Stimulated activated CD8-positive, alpha-beta memory T cell treated with anti-CD3 and anti-CD28 coated beads, Interleukin-7, amount 100 ng/mL, for 1 hour (primary cell): ENCODE measurements at places on chromosomes 11 and 22.

DNA sequence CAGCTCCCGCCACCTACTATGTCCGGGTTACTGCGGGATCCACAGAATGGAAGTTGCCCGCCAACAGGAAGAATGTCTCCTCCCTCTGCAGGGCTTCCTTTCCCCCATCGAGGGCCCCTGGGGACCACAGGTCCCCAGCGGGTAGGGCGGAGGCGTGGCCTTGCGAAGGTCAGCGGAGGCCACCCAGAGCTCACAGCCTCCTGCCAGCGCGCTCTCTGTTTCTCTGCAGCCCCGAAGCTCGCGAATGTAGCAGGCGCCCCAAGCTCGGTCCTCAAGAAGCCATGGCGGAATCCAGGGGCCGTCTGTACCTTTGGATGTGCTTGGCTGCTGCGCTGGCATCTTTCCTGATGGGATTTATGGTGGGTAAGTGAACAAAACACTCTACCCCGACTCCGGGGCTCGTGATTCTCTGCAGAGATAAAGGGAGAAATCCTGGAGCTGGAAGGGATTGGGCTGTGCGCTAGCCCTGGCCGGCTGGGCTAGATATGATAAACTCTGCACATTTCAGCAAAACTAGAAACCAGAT lies at the start of gene NAALAD2:
TSS of gene NAALAD2 (plus strand) at position 186 of the 526 bp plus-strand sequence. CDS start at position 282, 96 bp downstream.
- DNase-seq, result no peak

DNA sequence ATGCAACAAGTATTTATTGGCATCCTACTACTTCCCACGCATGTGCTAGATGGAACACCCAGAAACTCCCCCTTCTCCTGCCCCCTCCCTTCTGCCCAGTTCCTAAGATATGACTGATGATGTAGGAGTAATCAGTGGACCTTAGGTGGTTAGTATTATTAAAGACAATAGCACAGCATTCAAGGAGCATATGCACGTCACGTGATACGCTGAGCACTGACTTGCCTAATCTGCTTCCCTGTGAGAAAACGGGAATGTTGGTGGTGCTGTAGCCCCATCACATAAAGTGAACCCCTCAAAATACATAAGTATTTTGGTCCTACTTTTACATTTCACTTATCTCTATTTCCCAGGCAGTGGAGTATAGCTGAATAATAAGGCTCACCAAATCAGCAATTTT lies 12.4 kb downstream of the DRD2 start:
- no peak for DNase-seq

DNA sequence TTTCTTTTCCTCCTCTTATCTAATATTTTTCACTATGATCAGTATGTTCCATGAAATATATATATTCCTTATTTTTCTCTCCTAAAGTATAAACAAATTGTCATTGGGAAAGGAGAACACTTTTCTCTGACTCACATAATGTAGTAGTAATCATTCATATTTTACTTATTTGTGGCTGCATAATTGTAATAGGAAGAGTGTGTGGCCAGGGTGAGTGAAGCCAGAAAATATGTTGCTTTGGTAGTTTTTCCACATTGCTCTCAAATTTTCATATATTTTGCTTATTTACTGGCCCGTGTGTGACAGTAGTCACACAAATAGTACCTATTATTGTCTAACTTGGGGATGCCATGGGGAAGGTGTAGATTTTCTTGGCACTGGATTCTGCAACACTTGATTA lies 172.1 kb downstream of the DYNC2H1 start:
- no peak for DNase-seq

DNA sequence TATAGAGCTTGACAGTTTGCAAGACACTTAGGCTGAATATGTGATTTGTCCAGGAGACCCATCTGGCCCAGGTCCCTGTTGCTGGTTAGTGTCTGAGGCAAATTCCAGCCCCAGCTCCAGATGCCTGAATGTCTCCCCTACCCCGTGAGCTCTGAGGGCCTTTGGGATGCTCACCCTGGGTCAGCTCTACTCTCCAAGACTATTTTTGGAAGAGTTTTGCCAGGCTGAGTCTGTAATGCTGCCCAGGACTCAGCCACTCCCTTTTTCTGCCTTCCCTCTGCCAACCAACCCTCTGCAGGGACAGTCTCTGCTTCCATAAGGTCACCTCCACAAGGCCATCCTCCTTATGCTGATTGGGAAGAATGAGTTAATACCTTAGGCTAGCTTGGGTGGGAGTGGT lies 66.3 kb downstream of the CABIN1 start:
- no peak for DNase-seq

GRCh38 chr11:71238941-71239340 lies 13.4 kb downstream of the SHANK2 start:
- no peak for DNase-seq

DNA sequence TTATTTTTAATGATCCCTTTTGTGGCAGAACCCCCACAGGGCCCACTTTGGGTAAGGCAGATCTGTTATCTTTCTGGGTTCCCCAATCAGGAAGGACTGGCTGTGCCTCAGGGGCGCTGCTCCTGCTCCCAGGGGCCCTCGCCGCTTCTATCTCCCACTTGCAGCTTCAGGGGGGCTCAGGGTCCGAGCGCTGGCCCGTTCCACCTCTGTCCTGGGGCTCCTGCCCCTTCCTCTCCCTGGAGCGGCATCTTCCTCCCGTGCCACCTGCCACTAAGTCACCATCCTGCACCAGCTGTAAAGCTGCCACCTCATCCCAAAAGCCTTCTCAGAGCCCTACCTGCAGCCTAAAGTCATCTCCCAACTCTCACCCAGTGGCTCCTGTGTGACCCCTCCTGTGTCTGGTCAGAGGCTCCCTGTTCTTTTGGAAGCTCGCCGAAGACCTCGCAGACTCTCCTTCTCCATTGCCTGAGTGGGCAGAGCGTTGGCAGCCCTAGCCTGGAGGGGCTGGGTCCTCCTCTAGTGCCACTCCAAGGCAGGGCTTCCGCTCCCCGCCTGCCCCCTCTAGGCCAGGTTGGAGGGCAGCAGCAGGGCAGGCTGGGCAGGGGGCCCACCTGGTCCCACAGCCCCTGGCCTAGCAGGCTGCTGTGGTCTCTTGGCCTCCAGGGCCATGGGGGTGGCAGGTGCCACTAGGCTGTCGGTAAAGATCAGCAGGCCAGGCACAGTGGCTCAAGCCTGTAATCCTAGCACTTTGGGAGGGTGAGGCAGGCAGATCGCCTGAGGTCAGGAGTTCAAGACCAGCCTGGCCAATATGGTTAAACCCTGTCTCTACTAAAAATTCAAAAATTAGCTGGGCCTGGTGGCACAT lies 106.7 kb downstream of the MORC2 start:
- no peak for DNase-seq

DNA sequence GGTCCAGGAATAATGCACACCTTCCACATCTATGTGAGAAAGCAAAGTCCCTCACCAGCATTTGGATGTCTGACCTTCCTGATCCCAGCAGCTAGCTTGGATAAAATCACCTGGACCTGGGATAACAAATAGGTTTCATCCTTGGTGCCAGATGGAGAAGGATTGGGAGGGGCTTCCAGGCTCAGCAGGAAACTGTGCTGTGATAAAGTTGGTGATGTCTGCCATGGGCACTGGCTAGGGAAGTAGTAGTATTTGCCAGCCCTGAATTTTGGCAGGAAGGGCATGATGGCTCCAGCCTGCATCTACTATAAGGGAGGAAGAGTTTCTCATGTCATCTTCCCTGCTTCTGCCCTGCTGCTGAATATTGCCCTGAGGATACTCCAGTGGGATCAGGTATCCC lies 37.5 kb downstream of the C11orf91 start:
- no peak for DNase-seq

- DNase-seq, result no peak
Measured at GRCh38 chr11:17169876-17170275, 37.9 kb downstream of the PIK3C2A start.

GRCh38 chr11:68827733-68828132 lies 14.0 kb downstream of the CPT1A start:
- DNase-seq, result no peak

- DNase-seq, result no peak
Measured at GRCh38 chr11:199004-199581, 6.2 kb downstream of the SCGB1C1 start.

DNA sequence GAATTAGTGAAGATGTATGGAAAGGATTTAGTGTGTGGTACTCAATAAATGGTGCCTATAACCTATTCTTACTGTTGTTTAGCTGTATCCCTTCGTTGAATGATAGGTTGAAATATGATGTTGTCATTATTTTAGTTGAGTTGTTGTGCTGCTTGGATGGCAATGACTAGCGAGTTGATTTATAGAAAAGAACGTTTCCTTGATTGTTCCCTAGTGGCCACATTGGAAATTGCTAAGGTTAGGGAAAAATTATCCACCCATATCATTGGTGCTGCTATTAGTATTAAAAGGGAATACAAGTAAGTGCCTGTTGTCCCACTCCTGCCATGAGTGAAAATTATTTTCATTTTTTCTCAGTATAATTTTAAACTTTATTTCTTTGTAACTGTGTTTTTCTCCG lies 14.5 kb downstream of the EMSY start:
- no peak for DNase-seq

DNA sequence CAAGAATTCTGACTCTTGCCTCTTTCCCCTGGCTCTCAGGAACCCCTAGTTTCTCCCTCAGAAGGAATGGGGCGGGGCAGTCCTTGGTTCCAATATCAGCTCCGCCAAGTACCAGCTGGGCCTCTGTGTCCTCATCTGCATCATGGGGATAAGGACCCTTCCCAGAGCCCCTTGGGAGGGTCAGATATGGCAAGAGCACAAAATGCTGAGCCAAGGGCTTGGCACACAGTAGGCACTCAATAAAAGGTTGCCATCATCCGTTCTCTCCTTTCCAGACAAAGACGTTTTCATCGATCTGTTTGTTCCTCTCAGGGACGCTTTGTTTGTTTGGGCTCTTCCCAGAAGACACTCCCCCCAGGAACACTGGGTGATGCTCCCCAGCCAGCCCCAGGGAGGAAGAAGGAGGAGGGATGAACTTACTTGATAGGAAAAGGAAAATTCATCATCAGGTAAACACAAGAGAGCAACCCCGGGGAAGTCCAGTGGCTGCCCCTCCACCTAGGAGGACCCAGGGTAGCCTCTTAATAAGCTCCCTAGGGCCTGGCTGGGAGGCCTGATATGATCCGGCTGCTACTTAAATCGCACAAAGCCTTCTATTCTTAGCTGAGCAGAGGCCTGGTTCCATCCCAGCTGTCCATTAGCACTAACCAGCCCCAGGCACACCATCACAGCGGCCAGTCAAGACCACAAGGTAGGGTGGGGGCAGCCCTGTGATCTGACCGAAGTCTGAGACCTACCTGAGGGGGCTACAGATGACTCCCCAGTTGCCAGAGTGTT lies 19.6 kb downstream of the GDPD5 start:
- no peak for DNase-seq

- no peak for DNase-seq
Measured at GRCh38 chr11:35730254-35730653, 67.7 kb downstream of the TRIM44 start.

- no peak for DNase-seq
Measured at GRCh38 chr11:126154691-126155090, 56.8 kb downstream of the RPUSD4 start.

DNA sequence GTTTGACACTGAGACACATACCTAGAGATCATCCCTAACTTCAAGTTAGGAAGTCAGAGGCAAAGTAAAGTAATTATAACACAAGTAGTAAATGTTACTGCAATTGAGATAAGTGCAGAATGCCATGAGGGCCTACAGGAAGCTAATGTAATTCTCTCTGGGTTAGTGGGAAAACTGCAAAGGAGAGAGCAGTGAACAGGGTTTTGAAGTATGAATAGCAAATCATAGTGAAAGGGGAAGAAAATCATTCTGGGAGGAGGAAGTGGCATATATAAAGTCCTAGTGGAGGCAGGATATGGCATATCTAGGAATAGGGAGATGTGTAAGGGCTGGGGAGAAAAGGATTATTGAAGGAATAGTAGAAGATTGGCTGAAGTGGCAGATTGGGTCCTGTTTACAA lies 27.9 kb downstream of the RNF169 start:
- no peak for DNase-seq

GRCh38 chr11:6900327-6900999 lies 8.2 kb upstream of the OR2D2 start:
- no peak for DNase-seq

- DNase-seq, result no peak
Measured at GRCh38 chr11:19059833-19060232, 684 bp downstream of the MRGPRX2 start.

DNA sequence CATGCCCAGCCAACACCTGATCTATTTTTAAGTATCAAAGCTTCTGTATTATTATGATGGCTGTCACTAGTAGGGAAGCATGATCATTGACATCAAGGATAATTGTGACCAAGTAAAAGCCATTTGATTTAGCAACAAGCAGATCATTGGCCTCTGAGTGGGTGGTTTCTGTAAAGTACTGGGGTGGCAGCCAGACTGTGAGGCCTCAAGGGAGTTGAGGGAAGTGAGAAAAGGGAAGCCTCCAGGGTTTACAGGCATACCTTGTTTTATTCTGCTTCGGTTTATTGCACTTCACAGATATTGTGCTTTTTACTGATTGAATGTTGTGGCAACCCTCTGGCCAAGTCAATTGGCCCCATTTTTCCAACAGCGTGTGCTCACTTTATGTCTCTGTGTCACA lies 60.1 kb downstream of the PRR5L start:
- no peak for DNase-seq

- no peak for DNase-seq
Measured at GRCh38 chr11:61756147-61756451, 3.7 kb downstream of the MYRF start.

DNA sequence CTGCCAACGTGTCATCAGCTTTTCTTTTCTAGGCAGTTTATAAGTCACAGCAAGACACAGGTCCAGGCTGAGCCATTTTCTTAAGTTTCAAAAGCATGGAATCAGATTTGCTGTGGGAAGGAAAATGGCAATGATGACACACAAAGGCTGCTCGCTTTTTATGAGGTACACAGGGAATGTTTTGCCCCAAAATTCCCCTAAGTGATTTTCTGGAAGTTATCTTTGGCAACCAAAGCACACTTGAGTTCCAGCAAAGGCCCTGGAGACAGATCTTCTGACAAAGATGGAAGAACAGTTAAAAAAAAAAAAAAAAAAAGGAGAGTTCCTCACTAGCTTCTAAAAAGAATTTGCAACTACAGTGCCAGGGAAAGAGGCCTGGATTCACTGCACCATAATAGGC lies 260.8 kb downstream of the LARGE1 start:
- no peak for DNase-seq
